Mesenchymal stem cell (in vitro differentiated cells and primary cell): ENCODE measurements at places on chromosomes 6 and 20.

DNA sequence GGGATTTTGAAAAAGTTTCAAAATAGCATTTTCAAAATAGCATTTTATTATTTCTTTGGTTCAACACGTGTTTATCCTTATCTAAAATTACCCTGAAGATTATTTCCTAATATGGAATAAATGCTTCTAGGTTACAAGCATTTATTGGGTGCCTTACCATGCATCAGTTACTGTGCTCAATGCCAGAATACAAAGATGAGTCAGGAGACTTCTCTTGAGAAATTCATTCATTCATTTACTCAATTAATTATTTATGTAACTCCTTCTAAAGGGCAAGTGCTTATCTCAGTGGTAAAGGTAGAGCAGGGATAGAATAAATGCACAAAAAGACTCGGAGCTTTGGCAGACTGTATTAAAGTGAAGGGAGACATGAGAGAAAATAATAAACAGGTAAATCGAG, 150.1 kb upstream of the PDE7B start:
- DNase-seq, result no peak

GRCh38 chr6:135230711-135231468, 49.8 kb downstream of the MYB start:
- DNase-seq, result peak; percentile 4

DNA sequence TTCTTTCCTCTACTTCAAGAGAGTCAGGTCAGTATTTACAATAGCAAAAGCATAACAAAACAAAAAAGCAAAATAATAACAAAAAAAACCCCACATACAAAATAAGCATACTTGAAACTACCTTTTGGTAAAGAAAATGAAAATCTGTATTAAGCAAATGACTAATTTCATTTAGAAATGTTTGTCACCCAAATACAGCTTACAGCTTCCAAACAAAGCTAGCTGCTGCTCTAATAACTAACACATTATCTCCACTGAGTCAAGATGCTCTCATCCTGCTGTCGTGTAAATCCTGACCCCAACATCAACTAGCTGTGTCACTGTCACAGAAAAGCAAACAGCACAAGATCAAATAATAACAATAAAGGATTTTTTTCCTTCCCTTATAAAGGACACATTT, 21.7 kb downstream of the MAP7 start:
- no peak for DNase-seq

DNA sequence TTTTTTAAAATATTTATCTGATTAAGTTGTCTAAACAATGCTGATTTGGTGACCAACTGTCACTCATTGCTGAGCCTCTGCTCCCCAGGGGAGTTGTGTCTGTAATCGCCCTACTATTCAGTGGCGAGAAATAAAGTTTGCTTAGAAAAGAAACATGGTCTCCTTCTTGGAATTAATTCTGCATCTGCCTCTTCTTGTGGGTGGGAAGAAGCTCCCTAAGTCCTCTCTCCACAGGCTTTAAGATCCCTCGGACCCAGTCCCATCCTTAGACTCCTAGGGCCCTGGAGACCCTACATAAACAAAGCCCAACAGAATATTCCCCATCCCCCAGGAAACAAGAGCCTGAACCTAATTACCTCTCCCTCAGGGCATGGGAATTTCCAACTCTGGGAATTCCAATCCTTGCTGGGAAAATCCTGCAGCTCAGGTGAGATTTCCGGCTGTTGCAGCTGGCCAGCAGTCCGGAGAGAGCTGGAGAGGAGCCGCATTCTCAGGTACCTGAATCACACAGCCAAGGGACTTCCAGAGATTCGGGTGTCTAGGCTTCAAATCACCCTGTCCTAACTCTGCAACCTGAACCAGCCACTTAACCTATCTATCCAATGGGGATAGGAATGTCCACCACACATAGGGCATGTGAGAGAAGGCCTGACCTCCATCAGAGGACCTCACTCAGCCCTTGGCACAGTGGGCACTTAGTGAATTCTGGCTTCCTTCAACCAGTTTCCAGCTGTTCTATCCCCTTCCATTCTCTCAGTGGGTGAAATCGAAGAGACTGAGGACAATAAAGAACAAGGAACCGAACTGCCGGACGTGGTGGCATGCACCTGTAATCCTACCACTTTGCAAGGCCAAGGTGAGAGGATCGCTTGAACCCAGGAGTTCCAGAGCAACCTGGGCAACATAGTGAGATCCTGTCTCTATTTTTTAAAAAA, 3.1 kb downstream of the TNF start:
- DNase-seq, result peak; percentile 38

- DNase-seq, result no peak
Observed at GRCh38 chr6:125117818-125118217, 35.8 kb upstream of the TPD52L1 start.
